EH (cell line): ENCODE measurements at places on chromosomes 7 and 10.

- peak; percentile 36 for DNase-seq
These were observed 19.9 kb upstream of the LMOD2 start for GRCh38 chr7:123635551-123636359.

DNA sequence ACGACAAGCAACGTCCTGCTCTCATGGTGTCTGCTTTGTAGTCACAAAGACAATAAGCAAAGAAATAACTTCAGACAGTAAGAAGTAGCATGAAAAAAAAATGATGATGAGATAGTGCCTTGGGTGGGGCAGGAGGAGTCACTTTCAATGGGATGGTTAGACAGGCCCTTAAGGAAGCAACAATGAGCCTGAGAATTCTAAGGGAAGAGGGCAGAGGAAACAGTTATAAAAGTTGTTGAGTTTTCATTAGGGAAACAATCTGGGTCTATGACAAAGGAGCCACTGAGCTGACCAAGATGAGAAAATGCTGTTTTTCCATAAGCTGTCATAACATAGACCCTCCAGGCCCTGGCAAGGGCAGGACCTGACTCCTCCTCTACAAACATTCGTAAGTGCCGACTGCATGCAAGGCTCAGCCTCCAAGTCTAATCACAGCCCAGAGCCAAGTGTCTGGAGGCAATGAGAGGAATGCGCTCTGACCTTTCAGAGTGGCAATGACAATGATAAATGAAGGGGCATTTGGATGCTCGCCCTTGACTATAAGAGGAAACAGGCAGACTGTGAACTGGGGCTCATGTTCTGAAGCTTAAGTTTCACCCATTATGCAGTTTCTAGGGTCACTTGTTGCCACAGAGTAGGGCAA lies 43.7 kb downstream of the PPP1R3C start:
- peak; percentile 86 for DNase-seq

DNA sequence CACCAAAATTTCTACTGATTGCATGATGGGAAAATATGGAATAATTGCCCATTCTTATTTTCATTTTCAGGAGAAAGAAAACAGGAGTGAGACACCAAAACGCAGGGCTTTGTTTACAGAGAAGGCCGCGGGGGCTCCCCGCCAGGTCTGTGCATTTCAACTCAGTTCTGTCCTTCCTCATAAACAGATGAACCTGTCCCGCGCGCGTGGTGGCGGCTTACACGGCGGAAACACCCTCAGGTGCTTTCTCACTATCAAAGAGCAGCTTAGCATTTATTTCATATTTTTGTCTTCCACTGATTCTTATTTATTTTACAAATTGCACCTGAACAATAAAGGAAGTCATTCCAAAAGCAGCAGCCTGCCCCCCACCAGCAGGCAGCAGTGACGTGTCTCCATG lies 579.4 kb downstream of the PTPRN2 start:
- no peak for DNase-seq

GRCh38 chr10:132626019-132626760 lies 88.6 kb downstream of the INPP5A start:
- no peak for DNase-seq

GRCh38 chr10:110416776-110417711 lies 80.7 kb upstream of the DUSP5 start:
- peak; percentile 49 for DNase-seq

DNA sequence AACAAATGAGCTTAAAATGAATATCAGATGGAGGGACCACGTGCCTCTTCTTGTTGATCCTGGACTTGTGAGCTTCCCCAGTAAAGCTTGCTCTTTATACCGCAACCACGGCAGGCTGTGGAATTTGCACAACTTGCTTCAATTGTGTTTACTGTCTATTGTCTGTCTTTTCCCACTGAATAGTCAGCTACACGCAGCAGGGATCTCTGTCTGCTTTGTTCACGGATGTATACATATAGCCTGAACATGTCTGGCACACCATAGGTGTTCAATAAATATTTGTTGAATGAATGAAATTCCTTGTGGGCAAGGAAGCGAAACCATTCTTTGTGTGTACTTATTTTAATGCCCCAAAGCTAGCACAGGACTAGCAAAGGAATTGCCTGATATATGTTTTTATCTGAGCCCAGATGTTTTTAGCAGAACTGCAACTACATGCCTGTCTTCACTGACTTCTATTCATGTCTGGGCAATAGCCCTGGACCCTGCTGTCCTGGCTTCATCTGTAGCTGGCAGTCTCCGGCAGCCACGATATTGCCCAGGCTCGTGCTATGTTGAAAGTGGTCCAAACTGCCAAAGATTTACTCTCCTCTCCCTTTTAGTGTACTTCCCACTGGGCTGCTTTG lies 29.9 kb upstream of the IFRD1 start:
- DNase-seq: peak; percentile 50

- DNase-seq: no peak
These were observed 38.8 kb upstream of the SLC35G1 start for GRCh38 chr10:93854975-93855374.

GRCh38 chr10:59557642-59558041 lies 152.0 kb downstream of the SLC16A9 start:
- DNase-seq: no peak

GRCh38 chr10:29962166-29962850 lies 97.1 kb downstream of the JCAD start:
- DNase-seq: no peak

GRCh38 chr10:91389636-91390512 lies 20.3 kb upstream of the HECTD2 start:
- peak; percentile 68 for DNase-seq

GRCh38 chr10:88116971-88117626 lies 253.7 kb downstream of the PTEN start:
- peak; percentile 41 for DNase-seq

- no peak for DNase-seq
These were observed 1038.9 kb downstream of the GRM8 start for GRCh38 chr7:126213876-126214275.

DNA sequence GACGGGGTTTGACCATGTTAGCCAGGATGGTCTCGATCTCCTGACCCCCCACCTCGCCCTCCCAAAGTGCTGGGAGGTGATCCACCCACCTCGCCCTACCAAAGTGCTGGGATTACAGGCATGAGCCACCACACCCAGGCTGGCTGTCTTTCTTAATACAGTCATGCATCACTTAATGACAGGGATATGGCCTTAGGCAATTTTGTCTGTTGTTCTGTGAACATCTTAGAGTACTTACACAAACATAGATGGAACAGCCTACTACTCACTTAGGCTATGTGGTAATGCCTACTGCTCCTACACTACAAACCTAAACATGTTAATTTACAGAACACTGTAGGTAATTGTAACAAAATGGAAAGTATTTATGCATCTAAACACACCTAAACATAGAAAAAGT lies 106.6 kb upstream of the KCNMA1 start:
- DNase-seq: peak; percentile 63

DNA sequence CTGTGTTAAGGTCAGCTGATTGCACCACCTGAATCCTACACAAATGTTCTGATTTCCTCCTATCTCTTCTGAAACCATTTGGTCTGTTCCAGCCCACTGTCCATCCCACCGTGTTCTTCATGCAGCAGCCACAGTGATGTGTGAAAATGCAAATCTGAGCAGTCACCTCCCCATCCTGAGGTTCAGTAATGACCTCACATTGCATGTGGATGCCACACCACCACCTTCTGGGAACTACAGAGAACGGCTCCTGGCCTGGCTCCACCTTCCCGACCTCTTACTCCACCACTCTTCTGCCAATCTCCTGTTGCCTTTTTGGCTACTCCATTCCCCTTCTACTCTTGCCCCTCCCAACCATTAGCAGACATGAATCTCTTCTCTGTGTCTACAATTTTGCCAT lies 244.4 kb downstream of the TNS3 start:
- DNase-seq: peak; percentile 20

DNA sequence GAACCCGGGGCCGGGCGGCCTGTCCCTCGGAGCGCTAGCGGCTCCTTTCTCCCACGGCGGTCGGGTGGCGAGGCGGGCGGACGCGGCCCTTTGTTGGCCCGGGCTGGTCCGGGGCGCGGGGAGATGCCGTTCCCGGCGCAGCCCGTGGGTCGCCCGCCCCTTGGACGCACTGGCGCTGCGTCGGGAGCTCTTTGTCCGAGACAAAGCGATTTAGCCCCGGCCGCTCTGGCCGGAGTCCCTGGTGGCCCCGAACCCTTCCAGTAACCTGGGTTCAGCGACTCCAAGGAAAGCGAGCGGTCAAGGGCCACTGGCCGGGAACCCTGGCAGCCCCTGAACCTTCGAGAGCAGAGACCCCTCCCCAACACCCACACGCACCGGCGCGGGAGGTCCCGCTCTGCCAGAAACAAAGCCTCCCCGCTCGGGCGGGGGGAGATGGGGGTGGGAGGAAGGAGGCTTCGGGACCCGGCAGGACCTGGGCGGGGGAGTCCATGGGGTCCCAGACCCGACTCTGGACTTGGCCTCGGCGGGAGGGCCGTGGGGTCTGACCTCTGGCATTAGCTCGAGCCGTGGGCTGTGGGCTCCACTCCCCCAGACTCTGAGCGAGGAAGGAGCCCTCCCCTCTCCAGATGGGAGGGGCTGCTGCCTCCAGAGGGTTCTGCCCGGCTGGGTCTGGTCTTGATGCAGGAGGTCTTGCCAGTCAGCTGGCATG lies 836 bp downstream of the DPYSL4 start:
- peak; percentile 21 for DNase-seq

DNA sequence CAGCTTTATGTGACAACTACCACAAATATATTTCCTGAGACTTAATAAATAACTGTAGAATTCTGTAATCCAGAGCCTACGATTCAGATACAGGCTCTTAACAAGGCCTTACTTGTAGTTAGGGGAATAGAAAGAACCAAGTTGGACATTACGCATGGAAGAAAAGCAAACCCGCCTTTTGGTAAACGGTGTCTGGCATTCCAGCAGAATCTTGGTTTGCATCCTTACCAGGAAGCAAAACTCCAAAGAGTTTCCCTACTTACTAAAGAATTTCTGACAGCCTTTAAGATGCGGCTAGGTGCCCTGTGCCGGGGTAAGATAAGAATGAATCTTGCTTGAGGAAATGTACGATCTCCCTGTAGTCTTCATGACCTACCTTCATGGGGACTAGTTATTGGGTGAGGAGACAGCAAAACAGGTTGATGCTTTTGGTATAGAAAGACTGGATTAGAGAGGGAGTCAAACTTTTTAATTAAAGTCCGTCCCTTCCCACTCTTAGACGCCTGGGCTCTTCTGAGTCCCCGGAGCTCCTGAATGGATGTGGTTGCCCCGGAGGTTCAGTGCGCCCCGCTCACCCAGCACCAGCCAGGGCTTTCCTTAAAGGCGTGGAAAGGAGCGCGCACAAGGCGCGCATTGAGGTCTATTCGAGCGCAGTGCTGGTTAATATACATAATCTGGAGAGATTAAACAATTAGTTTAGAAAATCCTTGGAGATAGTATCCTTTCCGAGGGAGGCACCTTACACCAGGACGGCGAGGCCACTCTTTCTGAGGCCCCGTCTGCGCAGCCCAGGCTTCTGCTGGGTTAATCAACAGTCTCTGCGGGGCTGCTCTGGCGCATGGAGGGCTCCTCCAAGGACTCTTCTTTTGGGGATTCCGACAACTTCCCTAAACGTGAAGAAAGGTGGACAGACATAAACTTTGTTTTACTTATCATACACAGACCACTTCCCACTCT lies 11.5 kb downstream of the PTF1A start:
- no peak for DNase-seq

- no peak for DNase-seq
These were observed 13.1 kb downstream of the GPER1 start for GRCh38 chr7:1100834-1101562.

DNA sequence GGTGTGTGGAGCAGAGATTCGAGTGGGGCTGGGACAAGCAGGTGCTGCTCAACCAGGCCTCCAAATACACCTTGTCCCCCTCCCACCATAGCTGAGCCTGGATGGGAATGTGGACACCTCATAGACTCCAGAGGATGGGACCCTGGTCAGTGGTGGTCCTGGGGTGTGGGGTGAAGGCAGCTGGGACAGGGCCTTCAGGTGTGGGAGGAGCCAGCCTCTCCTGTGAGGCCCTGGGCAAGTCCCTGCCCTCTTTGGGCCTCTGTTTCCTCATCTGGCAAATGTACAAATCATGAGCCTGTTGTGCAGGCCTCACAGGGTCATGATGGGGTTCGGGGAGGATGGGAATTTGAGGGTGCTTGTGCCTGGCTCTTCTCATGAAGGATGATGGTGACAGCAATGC lies 362.9 kb upstream of the NUPR2 start:
- DNase-seq: no peak

DNA sequence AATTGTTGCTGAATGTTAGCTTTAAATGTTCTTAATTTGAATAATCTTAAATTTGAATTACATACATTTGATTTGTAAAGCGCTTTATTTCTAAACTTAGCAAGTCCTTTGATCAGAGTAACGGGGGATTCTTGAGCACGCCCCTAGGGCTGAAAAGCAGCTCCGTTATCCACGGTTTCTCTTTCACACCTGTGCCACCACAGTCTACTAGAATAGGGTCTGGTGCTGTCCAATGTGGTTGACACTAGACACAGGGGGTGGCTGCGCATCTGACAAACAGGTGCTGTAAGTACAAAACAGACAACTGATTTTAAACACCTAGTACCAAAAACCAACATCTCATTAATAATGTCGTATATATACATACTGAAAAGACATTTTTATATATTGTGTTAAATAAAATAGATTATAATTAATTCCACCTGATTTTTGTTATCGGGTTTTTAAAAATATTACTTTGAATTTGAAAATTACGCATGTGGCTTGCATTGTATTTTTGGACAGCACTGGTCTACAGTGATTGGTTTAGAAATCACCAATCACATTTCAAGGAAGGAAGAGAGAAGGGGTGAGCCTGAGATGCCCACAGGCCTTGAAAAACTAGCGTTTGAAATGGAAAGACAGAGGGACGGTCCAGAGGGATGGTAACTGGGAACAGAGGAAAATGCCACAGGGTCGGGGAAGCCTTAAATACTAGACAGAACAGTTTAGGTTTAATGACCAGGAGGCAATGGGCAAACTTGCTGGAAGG lies 7.3 kb downstream of the SEPHS1 start:
- no peak for DNase-seq

DNA sequence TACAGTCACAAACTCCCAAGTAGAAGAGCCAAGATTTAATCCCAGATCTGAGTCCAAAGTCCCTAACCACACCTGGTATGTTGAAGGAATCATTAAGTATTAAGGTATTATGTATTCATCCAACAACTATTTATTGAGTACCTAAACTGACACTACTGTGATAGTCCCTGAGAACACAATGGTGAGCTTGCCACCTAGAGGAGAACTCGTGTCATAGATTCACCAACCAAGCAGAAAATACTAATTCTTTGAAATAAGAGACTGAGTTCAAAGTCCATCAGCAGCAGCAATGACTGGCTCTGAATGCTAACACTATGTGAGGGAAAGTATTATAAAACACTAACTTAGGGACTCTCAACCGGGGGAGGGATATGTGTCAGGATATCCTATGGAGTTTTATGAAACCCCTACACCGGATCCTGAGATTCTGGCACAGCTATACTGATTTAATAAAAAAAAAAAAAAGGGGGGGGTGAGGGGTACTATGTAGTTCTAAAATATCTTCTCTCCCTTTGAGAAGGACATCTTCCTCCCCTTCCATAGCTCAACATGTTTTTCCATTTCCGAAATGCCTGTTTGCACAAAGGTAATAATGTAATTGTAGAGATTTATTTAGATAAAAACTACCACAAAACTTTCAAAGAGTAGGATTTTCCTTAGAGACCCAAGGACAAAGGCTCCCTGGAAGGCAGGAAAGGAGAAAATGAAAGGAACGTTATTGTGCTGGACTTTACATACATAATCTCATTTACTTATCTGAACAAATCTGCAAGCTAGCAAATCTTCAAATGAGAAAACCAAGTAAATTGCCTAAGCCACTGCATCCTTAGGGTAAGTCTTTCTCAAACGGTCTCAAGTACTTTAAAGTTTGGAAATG lies 1.6 kb downstream of the NCOA4 start:
- peak; percentile 74 for DNase-seq

GRCh38 chr10:123885406-123886170 lies 6.0 kb downstream of the CPXM2 start:
- DNase-seq: no peak

- DNase-seq: peak; percentile 65
These were observed 22.0 kb upstream of the FZD1 start for GRCh38 chr7:91242097-91242844.
